T-helper 2 cell treated with Interferon-gamma antibody and Interleukin-4, amounts not matched to agents 100 ng/mL and 5 ng/mL, for 36 hours (primary cell): ENCODE measurements at places on chromosomes 12 and 14. TPM values are rescaled to one million over a fixed set of nuclear protein-coding genes. Genes with fewer than 3 reads are reported as not detected.

The CD4 gene
- total RNA-seq, result 226 and 232 TPM in 2 replicates

The SIRT4 gene
- 1.2 and 1.6 TPM in 2 replicates for total RNA-seq

The PTGER2 gene
- total RNA-seq, result 123 and 128 TPM in 2 replicates

The NPFF gene
- not detected in 2 replicates for total RNA-seq

The LUM gene
- not detected in 2 replicates for total RNA-seq

The KRT74 gene
- total RNA-seq, result not detected in 2 replicates

The BMAL2 gene
- total RNA-seq, result 35.2 and 36.5 TPM in 2 replicates

The TPPP2 gene
- total RNA-seq, result not detected in 2 replicates

The C12orf75 gene
- 300 and 311 TPM in 2 replicates for total RNA-seq

The P2RX2 gene
- not detected in 2 replicates for total RNA-seq

The NXPH4 gene
- total RNA-seq, result 0.43 and 1.0 TPM in 2 replicates

The TAS2R50 gene
- 1.6 and 2.0 TPM in 2 replicates for total RNA-seq

The KCNC2 gene
- not detected in 2 replicates for total RNA-seq

The PLEKHD1 gene
- total RNA-seq, result 0.09 and 0.16 TPM in 2 replicates

The SLC39A9 gene
- total RNA-seq, result 48.9 and 49.0 TPM in 2 replicates

The OTX2 gene
- not detected in 2 replicates for total RNA-seq

The PROX2 gene
- not detected in 2 replicates for total RNA-seq

The TTC9 gene
- total RNA-seq, result 13.1 and 13.6 TPM in 2 replicates

The NRIP2 gene
- total RNA-seq, result not detected in 2 replicates

The RNASE4 gene
- total RNA-seq, result 1.2 and 1.3 TPM in 2 replicates

The KLRK1 gene
- total RNA-seq, result 0.23 and 0.43 TPM in 2 replicates

The HOXC4 gene
- not detected in 2 replicates for total RNA-seq

The TAC3 gene
- not detected in 2 replicates for total RNA-seq

The SLC4A8 gene
- total RNA-seq, result 10.4 and 10.8 TPM in 2 replicates

The TMTC1 gene
- 0.30 and 0.39 TPM in 2 replicates for total RNA-seq
